Activated T-helper 1 cell treated with Interleukin-2 at 50 U/mL for 16 hours (primary cell): ENCODE measurements at places on chromosomes 7 and 10.

DNA sequence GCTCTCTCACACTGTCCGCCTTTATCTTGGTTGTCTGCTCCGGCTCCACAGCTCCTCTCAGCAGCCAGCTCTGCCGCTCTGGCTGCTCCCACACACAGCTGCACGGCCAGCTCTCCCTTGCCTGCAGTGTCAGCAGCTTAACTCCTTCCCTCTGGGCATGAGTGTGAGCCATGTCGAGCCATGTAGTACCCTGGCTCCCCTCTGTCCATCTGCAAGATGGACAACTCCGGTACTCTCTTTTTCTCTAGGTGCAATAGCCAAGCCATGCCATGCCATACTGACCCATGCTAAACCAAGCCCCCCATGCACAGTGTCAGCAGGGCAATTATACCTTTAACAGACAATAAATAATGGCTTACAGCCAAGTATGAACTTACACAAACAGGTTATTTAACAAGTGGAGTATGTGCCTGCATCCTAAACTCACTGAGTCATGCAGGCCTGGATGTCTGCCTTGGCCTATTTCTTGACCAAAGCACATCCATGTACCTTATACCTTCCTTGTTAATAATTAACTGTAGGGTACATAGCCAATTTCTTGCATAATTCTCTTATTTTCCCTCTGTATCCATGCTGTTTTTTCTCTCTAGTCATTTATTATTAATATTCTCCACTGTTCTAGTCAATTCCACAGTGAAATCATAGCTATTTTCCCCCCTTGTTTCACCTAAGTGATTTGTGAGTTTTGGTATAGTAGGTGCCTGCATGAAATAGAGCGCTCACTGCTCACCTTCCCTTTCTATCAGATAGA, 170.9 kb downstream of the CDK14 start:
- DNase-seq, result no peak

DNA sequence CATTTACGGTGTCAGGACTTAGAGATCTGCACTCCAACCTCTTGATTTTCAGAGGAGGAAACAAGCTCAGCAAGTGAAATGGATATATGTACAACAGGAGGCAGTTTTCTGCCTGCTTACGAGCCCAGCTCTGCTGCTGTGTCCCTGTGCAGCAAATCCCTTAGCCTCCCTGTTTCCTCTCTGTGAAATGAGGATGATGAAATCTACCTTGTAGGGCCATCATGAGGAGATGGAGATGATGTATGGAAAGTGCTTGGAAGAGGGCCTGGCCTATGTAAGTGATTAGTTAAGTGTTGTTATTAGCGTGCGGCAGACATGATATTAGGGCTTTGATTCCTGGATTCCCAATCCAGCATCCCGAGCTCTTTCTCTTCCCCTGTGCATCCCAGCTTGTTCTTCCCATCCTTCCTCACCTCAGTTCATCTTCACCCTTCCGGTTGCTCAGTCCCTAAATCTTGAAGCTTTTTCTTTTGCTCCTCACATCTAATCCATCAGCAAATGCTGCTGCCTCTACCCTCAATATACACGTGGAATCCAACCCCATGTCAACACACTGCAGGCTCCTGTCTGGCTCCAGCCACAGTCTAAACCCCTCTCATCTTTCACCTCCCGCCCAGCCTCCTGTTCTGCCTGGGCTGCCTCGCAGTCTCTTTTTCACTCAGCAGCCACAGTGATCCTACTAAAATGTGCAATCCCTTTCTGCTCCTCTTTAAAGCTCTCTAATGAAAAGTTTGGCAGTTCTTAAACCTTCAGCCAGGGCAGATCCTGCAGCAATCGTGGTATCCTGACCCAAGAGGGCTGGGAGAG, 113.8 kb downstream of the MARCHF5 start:
- DNase-seq, result no peak

GRCh38 chr7:97409346-97409745, 291.8 kb downstream of the SDHAF3 start:
- DNase-seq, result no peak

- no peak for DNase-seq
These were observed 39.1 kb upstream of the BET1 start for GRCh38 chr7:94043299-94043698.

- DNase-seq, result no peak
These were observed 28.9 kb downstream of the PPIF start for GRCh38 chr10:79376078-79376628.

DNA sequence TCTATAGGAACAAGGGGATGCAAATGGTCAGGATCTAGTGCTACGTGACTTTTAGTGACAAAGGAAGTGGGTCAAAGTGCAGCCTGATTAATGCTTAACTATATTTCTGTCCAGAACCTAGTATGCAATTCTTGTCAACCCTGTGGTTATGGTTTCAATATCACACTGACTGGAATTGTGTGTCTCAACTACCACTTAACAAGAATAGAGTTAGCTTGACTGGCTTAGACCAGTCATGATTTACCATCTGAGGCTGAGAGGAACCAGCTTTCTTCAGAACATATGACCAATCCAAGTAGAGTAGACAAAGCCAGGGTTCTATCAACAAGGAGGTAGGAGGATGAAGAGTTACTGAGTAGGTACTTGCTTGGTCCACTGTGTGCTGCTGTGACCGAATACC, 54.4 kb downstream of the MYPN start:
- no peak for DNase-seq

DNA sequence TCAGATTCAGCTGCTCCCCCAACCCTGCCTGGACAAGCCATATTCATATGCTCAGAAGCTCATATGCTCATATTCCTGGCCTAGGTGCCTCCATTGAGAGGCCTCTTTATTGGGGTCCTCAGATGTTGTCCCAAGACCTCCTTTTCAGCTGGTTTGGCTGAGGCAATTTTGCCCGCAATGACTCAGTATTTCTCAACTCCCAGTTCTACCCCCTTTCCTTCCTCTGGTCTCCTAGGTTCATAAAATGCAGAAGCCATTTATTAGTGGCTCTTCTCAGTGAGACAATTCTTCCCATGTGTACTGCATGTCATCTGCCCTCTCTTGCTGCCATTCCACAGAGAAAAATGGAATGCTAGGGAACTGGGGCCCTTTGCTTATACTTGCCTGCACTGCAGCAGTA, 110.7 kb downstream of the INHBA start:
- no peak for DNase-seq

DNA sequence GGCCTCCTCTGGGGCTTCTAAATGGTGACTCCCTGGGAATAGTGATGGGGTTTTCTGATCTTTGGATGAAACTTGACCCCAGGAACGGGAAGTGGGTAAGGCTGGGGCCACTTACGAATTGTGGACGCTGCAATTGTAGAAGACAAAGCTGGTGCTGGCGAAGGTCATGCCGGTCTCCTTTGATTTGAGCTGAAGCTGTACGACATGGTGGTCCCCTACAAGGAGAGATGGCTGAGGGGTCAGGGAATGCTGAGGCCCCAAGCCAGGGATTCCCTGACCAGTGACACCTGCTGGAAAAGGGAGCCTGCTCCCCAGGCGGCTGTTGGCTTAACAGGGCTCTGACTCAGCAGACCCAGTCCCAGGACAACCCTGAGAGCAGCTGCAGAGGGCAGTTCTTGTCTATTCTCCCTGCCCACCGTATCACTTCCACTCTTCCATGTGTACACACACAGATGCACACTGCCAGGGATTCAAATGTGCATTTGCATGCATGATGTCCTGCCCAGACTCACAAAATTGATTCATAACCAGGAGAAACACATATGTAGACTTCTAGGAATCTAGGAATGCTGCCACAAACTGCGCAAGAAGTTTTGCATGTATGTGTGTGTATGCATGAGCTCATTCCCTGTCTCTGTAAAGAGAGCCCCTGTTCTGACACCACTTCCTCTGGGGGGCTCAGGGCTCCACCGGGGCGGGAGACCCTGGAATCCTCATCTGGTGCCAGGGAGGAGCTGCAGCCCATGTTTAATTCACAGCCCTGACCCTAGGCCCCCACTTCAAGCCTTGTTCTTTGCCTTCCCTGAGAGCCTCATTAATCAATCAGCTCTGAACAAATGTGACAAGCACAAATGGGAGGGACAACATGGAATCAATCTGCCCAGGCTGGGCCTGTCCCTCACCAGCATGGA, 350.0 kb downstream of the PLXNA4 start:
- DNase-seq, result no peak
